ENCODE measurements at places on chromosomes 7 and 10.
A peak's percentile ranks its signal among the peaks of the same experiment; 100 is the strongest.

DNA sequence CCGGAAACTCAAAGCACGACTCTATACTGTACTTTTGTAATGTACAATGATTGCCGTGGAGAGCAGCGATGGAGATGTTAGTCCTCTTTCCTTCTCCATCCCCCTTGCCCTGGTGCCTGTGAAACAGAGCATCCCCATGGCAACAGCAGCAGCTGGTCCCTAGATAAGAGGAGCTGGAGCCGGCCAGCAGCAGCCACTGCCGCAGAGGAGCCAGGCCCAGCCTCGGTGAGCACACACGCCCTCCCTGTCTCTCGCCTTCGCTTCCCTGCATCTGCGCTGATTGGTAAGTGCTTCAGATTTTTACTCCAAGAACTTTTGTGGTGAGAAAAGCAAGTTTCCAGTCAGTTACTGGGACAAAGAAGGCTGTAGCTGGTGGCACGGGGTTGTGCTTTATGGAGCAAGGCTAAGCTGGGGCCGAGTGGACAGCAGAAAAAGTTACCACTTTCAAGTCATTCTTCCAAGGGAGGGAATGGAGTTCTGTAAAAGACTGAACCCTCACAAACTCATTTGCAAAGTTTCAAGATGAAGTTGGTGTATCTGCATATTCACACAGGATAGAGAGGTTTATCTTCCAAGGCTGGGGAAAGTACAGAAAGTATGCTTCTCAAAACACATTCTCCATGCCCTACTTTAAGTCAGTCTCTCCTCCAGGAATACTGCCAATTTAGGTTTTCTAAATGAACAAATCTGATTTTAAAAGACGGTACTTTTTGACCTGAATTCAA, at the start of gene PPP1R17:
Gene PPP1R17, plus strand, starts transcription at position 192 of the 725 bp plus-strand sequence. CDS start 5,227 bp downstream, outside the sequence.
- DNase-seq: no peak

GRCh38 chr7:66847879-66848790, 72.9 kb upstream of the TMEM248 start:
- peak; percentile 28 for DNase-seq

- DNase-seq: no peak
These were observed 21.9 kb downstream of the PDCD4 start for GRCh38 chr10:110893559-110894179.

GRCh38 chr7:155996718-155997280, 184.5 kb upstream of the SHH start:
- no peak for DNase-seq

- no peak for DNase-seq
These were observed 201.9 kb upstream of the KAT6B start for GRCh38 chr10:74624501-74624900.

DNA sequence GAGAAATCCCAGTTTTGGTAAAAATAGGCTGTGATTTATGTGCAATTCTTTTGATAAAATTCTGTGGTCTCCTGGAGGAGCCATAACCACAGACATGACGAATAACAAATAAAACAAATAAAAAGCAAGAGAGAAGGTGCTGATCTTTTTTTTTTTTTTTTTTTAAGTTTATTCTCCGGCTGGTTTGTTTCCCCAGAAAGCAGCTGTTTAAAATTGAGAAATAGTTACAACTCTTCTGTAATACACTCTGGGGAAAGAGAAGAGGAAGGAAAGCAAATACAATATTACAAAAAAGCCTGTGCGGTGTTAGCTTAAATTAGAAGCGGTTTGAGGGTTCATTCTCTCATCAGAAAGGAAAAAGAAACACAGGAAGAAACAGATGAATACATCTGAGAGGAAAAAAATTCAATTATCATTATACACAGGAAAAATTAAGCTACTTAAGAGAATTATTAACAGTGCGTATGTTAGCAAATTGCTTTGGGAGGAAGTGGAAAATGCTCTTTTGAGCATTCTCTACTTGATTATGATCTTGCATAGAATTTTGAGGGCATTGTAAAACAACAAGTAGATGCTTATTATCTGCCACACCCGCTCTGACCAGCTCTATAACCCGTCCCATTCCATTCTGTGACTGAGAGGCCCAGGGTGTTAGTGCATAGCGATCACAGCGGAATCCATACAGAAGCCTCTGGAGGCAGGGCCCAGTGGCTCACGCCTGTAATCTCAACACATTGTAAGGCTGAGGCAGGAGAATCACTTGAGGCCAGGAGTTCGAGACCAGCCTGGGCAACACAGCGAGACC, 40.6 kb upstream of the WAC start:
- DNase-seq: no peak

DNA sequence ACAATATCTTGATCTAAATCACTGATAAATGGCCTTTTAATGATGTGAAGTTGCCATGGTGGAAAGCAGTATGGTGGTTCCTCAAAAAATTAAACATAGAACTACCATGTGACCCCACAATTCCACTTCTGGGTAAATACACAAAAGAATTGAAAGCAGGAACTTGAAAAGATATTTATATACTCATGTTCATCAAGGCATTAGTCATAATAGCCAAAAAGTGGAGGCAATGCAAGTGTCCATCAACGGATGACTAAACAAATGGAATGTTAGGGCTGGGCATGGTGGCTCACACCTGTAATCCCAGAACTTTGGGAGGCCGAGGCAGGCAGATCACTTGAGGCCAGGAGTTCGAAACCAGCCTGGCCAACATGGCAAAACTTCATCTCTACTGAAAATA, 2.0 kb upstream of the DNAJC12 start:
- no peak for DNase-seq

DNA sequence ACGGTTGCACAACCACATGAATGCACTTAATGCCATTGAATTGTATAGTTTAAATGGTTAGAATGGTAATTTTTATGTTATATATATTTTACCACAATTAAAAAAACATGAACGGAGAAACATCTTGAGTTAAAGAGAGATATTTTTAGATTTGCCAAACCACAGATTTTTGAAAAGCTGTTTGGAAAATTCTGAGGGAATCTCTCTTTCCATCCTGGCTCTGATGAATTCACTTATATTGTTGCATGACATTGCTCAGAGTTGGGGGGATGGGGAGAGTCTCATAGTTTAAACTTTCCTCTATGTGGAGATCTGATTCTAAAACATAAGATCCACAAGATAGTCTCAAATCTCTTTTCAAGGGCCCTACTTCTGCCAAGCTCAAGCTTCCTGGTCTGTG, 275.0 kb upstream of the NPVF start:
- DNase-seq: no peak

- no peak for DNase-seq
These were observed 74.0 kb downstream of the PIP4K2A start for GRCh38 chr10:22640359-22640758.

DNA sequence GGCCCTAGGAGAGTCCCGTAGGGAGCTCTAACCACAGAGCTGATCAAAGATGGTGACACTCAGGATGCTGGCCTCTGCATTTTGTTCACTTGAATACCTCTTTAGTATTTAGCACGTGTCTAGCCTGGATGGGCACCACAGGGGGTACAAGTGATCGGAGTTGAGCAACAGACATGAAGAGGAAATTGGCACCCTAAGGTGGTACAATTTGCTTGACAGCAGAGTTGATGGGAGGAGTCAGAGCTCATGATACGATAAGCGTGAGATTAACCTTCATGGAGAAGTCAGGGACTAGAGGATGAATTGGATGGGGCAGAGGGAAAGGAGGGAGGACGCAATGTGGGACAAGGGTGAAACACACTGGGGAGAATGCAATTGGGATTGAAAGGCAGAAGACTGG, 9.9 kb upstream of the ZNF212 start:
- DNase-seq: no peak

DNA sequence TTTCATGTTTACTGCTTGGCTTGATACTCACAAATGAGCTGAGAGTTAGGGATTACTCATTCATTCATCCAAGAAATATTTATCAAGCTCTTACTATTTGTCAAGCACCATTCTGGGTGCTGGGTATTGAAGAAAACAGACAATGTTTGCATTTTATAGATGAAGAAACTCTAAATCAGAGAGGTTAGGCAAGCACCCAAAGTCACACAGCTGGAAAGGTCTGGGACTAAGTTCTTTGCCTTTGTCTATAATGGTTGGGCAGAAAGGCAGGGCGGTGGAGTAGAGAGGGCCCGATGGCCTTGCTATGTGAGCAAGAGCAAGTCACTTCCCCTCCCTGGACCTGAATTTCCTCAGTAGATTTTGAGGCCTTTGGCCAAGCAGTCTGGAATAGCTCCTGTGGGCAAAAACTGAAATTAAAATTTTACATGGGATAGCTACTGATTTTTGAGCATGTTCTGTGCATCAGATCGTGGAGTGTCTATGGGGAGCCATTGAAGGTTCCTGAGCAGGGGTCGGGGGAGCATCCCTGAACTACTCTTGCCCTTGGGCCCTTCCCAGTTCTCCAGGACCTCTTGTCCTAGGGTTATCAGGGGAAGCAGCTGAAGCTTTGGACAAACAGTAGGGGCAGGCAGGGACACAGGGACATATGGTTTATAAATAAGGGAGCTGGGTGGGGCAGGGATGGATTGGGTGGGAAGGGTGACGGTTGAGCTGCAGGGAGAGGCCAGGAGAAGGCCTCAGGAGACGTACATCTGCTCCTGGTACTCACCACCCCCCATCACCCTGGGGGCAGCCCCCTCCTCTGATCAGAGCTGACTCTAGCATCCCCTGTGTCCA, 23.3 kb downstream of the AQP1 start:
- DNase-seq: no peak

DNA sequence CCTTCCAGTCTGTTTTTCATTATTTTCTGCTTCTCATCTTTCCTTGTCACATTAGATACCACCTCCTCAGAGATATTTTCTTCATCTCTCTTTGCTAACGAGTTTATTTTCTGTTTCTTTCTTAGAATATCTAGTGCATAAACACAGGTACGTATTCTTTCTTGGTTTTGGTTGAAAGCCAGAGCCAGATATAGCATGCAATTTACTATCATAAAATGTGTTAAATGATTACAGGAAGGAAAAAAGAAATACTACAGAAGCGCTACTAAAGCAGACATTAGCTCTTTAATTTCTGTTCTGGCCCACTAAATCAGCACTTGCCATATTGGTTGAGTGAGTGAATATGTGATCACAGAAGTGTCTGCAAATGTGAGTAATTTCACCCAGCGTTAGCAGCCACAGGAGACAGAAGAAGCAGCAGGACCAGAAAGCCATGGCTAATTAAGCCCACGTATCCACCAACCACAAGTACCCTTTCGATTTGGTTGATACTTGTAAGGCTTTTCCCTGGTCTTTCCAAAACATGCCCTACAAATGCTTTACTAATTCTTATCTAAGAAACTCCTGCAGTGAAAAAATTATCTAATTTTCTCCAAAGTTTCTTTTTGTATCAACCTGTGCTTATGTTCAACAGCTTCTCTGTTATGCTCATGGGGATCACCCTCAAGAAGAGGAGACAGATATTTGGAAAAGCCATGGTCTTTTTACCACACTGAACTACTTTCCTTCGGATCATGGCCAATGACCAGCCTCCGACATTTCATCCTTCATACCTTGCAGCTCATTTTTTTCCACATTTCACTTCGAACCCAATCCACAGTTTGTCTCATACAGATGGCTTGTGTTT, 23.1 kb upstream of the MACC1 start:
- DNase-seq: no peak

GRCh38 chr10:99528494-99529441, 4.0 kb upstream of the NKX2-3 start:
- DNase-seq: no peak
